ENCODE measurements at places on chromosomes 1 and 21.
A peak's percentile ranks its signal among the peaks of the same experiment; 100 is the strongest.

DNA sequence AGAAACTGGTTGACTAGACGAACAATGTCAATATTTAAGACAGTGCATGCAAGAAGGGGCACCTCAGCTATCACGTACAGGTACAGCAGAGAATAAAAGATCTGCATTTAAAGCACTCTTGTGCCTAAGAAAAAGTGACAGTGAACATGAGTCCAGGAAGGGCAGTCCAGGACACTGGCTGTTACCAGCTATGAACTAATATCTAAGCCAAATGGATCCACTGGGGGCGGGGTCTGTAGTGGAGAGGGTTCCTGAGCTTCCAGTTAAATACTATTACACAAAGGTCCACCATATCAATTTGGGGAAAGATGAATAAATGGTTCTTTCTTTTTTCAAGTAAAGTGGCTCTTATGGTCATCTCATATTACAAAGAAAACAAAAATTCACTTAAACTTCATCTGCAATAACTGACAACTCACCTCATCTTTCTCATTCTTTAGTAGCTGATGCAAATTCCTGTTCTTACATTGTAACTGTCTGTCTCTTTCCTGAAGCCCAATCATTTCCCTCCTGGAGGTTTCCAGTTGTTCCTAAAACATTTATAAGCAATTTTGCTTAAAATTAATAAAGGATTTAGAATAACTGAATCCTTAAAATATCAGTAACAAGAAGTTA is 24.5 kb downstream of the SSX2IP start:
- DNase-seq: no peak

- DNase-seq: no peak
These were observed 4.5 kb downstream of the POLR3C start for GRCh38 chr1:145828367-145829026.

DNA sequence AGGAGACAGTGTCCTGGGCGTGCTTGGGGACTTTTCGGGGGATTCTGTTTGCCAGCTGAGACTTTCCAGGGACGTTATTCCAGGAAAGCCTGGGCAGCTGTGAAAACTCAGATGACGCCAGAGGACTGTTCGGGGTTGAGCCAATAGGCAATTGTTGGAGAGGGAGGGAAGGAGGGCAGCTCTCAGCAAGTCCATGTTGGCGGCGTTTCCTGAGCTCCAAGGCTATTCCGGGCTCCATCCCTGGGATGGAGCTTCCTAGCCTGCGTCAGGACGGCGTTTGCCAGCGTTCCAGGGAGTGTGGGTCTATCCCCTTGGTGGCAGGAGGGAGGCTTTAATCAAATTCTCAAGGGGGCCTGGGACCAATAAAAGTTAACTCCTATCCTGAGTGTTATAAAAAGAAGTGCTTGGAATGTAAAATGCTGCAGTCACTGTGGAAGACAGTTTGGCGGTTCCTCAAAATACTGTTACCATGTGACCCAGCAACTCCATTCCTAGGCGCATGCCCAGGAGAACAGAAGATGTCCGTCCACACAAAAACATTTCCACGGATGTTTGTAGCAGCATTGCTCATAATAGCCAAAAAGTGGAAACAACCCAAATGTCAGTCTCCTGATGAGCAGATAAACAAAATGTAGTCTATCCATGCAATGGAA is 15.2 kb downstream of the SLC27A3 start:
- DNase-seq: peak; percentile 98

GRCh38 chr1:104406728-104407127 is 657.0 kb downstream of the AMY1C start:
- DNase-seq: no peak

GRCh38 chr1:212962509-212962908 is 12.2 kb downstream of the VASH2 start:
- DNase-seq: no peak

- no peak for DNase-seq
These were observed 34.7 kb upstream of the C1orf115 start for GRCh38 chr1:220655509-220655908.

DNA sequence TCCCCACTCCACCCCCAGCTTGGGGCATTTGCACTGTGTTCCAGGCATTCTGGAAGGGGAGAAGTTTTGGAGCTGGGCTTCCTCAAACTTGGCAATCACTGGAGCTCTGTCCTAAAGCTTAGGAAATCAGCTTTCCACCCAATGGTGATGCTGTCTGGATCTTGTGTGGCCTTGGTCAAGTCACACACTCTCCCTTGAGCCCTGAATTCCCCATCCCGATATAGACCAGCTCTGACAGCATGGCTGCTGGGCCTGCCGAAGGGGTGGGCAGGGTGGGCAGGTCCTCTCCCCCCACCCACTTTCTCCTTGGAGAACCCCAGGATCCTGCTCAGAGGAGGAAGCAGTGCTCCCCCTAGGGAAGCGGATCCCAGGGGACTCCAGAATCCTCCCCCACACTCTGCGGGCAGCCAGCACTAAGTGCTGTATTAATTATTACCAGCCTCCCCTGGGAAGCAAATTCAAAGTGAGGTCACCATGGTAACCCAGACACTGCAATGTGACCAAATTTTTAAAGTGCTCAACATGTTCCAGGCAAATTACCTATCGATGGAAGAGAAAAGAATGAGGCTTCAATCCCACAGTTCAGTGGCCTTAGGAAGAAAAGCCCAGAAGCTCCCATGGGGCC is 21.3 kb upstream of the LDLRAP1 start:
- no peak for DNase-seq

GRCh38 chr1:193486671-193487229 is 300.3 kb upstream of the B3GALT2 start:
- no peak for DNase-seq

DNA sequence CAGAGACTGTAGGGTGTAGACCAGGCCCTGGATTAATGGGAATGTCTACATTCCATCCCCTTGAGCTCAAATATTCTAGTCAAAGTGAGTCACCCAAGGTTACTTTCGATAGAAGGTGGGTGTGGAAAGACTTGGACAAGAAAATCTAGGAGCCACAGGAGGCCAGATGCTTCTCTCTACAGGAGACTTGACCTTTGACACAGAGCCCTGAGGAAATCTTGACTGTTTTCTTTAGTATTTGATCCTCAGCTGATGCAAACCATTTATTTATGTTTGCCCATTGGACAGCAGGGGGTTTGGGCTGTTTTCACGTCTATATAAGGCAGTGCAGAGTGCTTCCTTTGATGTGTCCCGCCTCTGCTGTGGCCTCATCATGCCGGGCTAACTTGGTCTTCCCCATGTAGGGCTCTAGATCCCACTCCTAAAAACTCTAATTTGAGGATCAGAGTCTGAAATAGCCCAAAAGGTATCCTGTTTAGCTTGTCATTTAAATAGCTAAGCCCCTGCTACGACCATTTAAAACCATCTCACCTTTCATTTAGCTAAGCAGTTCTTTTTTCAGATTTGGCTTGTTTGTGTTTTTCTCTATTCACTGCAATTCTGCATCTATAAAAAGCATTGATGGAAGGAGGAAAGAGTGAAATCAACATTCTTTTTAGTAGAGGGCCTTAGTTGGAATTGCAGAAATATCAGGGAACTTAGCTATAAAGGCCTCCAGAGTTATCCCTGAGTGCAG is 15.5 kb upstream of the MAP3K7CL start:
- DNase-seq: no peak

DNA sequence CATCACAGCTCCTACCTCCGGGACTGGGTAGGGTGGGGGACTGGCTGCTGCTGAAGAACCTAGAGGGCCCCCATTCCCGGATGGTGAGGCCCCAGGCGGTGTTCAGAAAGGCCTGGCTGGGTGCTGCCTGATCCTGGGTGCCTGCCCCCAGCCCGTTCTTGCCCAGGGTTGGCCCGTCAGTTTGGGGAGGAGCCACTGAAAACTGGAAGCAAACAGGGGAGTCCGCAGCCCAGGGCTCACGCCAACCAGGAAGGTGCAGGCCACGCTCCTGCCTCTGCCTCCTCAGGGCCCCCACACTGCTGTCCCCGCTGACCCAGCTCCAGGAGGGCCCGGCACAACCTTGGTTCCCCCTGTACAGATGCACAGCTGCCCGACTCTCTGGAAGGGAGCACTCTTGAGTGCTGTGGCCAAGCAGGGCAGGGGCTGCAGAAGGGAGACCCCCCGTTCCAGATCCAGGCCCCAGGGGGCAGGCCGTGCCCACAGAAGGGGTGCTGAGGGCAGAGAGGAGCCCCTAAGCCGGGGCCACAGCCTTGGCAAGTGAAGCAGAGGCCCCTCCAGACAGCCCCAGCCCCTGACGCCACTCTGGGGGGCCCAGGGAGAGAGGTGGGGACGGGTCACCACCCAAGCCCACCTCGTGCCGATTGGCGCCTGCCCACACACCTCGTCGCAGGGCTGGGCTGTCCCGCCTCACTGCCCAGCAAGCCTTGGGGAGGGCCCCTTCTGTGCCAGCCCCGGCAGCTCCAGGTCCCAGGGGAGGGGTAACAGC is 5.5 kb downstream of the C1QTNF12 start:
- no peak for DNase-seq

DNA sequence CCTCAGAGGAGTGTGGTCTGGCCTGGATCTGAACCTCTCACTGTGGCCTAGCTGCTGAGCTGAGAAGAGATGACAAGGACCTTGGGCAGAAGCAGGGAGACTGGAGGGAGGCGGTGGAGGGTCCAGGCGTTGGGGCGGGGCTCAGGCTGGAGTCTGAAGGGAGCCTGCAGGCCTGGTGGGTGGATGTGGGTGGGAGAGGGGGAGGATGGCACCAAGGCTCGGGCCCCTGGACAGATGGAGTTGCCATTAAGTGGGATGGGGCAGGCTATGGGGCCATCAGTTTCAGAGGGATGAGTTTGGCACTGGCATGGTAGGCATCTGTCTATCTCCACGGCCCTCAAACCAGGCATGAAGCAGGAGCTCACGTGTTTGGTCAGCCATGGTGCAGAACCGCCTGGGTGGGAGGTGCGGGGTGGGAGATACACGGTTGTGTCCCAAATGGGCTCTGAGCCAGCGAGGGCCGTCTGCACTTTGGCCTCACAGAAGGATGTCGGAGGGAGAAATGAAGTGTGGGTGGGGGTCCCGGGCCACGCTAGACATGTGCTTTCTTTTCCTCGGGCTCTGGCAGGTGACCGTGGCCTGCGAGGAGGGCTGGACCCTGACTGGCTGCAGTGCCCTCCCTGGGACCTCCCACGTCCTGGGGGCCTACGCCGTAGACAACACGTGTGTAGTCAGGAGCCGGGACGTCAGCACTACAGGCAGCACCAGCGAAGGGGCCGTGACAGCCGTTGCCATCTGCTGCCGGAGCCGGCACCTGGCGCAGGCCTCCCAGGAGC is 23.6 kb downstream of the PCSK9 start:
- peak; percentile 95 for DNase-seq

DNA sequence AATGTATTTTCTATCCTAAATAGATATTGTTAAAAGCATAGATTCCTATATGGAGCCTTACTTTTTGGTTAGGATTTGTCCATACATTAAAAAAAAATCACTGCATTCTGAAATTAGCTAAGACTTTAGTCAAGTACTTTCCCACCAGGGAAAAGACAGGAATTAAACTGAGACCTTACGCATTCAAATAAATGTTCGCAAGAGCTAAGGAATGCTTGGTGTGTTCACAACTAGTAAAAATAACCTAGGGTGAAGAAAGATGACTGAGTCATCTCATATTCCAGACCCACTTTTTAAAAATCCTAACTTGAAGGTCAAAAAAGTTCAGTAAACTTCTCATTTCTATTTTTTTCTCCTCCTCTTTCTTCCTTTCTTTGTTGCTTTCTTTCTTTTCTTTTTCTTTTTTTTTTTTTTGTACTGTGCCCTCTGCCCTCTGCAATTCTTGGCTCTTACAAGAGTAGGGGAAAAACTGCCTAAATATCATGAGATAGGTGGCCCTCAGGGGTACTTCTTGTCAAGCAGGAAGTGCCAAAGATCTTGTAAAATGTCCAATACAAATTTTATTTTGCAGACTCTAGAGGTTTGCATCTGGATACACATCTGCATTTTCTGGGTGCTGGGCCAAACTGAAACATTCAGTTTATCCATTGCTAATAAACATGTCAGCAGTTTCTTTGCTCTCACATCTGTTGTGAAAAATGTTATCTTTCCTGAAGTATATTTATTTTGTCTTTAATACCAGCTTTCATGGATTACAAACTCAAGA is 121.4 kb upstream of the GORAB start:
- no peak for DNase-seq

DNA sequence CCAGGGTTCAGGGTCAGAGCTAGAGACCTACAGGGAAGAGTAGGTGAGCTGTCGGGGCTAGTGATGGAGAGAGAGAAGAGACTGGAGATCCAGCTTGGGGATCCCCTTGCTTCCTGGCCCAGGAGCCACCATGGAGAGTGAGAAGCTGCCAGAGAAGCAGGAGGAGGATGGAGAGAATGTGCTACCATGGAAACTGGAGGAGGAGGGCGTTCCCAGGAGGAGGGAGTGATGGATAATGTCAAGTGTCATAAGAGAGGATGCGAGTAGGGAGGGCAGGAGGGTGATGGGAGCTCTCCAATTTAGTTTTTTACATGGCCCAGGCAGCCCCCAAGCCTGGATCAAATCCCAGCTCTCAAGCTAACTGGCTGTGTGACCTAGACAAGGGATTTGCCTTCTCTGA is 46.5 kb upstream of the EPB41 start:
- DNase-seq: no peak

GRCh38 chr1:55081188-55081904 is 42.0 kb downstream of the PCSK9 start:
- DNase-seq: no peak

- DNase-seq: peak; percentile 95
These were observed 45.2 kb downstream of the ATP1A1 start for GRCh38 chr1:116418091-116418830.

- DNase-seq: no peak
These were observed 17.1 kb downstream of the PDZK1IP1 start for GRCh38 chr1:47172782-47173181.

GRCh38 chr1:26787381-26787705 is 407 bp upstream of the PIGV start:
- DNase-seq: no peak

DNA sequence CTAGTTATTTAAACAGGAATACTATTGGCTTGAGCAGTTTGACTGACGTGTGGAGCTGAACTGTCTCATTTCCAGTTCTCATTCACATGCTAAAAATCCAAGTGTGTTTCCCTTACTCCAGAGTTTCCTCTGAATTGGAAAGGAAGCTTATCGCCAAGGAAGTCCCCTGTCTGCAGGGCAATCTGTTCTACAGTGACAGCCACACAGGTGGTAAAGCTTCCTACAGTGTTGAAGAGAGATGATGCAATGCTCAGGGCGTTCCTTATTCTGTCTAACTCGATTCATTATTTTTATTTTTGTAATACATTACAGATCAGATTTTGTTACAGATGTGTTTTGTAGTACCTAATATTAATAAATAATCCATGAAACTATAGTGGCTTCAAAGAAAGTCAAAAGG is 41.3 kb downstream of the ADAMTS5 start:
- DNase-seq: no peak

GRCh38 chr1:12544992-12545391 is 73.0 kb downstream of the DHRS3 start:
- DNase-seq: no peak

DNA sequence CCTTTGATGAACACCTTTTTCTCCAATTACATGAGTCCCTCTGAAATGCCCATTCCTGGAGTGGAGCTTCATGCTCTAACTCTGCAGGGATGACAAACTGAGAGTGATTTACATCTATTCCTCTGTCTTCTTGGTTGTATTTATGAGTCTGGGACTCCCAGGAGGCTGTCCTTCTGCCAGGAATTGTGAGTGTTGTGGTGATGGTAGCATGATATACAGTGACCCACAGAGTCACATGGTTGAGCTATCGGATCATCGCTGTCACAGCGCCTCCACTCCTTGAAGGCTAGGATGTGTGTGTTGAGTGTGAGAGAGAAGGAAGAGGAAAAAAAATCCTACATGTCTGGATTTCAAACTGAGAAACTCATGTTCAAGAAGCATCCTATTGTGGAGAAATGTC is 163.4 kb upstream of the CACNA1E start:
- no peak for DNase-seq

- no peak for DNase-seq
These were observed 114.2 kb downstream of the SIK1 start for GRCh38 chr21:43312751-43313169.

Measured in vagina (tissue), 2 donors.